ENCODE measurements at places on chromosomes 2 and 18.

DNA sequence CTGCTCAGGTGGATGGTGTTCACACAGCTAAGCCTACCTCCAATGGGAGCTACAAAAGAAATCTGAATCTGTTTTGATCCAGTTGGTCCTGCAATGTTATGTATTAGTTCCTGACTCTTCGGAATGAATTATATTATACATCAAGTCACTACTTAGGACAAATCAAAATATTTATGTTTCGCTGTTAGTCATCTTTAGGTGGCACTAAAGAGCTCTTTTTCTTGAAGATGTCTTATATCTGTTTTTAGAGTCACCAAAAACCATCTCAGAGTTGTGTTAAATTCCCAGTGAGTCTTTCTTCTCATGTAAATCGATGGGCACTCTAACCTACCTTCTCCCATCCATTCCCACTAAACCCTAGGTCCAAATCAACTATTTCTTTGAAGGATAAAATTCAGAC, 2.2 kb downstream of the DNER start:
- DNase-seq = no peak

- no peak for DNase-seq
These were observed 268.9 kb upstream of the CCDC68 start for GRCh38 chr18:55228191-55228590.

GRCh38 chr18:8942021-8942908, 160.2 kb upstream of the NDUFV2 start:
- no peak for DNase-seq

GRCh38 chr2:63268946-63269345, 218.3 kb downstream of the OTX1 start:
- no peak for DNase-seq

DNA sequence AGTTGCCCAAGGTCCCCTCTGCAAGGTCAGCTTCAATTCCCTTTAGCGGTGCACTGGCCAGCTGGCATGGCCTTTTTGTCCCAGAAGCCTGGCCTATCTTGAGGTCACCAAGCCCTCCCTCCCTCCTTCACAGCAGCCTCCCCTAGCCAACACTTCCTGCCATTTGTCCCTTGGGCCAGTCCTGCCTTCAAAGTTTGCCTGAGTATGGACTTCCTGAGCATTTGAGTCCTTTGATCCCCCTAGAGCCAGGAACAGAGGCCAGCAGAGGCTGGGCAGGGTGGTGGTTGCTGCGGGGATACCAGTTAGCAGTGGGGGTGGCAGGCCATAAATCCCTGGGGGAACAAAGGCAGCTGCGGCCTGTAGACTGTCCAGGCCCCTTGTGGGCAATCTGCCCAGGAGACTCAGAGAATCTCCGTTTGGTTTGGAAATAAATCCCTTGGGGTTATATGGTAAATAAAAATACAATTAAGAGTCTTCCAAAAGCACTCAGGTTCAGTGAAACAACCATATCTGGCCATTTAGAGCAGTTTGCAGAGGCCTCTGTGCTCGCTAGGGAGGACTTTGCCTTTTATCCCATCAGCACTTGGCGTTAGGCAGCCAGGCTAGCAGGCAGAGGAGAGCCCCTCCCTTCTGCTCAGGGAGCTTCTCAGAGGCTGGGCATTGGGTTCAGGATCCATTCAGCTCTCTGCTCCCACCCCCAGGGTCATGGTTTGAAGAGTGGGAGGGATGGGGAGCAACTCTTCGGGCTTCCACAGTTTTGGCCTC, 3.1 kb upstream of the HES6 start:
- DNase-seq = no peak

DNA sequence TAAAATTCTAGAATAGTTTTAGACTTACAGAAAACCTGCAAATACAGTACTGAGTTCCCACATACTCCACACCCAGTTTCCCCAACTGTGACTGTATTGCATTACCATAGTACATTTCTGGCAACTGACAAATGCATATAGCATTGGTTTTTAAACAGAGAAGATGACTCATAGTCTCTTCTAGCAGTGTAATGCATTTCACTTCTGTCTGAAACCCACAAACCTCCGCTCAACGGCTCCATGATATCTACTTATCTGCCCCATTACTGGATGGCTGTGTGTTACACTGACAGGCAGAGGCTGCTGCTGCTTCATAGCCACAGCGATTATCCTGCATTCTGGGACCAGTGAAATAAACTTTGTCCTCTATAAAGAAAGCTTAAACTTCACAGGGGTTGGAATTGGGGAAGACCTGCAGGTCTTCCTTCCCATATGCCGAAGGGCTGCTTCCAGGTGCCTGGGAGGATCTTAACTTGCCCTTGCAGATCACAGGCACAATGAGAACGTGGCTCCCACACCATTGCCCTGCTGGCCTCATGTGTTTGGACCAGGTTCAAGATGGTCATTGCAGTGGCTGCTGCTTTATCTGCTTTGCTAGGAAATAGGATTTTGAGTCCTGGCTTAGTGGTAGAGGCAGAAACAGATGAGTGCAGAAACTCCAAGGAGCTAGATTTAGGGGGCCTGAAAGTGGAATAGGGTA, 742.6 kb upstream of the HS6ST1 start:
- DNase-seq = no peak

DNA sequence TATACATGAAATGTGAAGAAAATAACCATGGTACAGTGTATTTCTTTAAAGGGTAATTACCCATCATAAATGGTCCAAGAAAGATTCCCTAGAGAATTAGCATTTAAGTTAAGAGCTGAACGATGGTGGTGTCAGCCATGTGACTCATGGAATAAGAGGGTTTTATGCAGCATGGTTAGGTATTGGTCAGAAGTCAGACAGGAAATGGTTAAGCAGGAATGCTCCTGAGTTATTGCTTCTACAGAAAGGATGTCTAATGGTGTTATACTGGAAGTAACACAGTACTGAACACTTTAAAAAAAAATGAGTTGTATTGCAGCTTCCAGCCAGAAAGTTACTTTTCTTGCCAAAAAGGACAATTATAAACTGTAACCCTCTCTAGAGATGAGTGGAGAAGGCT, 72.7 kb upstream of the UBE2E3 start:
- no peak for DNase-seq

DNA sequence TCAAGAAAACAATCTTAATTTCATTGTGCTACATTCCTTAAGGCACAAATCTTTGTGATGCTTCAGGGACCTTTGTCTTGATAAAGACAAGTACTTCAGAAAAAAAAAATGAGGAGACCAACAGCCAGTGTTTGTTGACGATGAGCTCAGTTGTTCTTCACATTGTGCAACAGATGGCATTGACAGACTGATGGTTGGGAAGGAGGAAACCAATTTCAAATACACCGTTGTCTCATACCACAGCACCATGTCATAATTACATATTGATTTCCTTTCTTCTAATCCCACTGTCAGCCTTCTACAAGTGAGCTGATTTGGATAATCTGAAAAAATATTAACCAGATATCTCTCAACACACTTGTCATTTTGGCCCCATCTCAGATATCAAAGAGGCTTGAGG, 53.7 kb upstream of the GRB14 start:
- DNase-seq = no peak

DNA sequence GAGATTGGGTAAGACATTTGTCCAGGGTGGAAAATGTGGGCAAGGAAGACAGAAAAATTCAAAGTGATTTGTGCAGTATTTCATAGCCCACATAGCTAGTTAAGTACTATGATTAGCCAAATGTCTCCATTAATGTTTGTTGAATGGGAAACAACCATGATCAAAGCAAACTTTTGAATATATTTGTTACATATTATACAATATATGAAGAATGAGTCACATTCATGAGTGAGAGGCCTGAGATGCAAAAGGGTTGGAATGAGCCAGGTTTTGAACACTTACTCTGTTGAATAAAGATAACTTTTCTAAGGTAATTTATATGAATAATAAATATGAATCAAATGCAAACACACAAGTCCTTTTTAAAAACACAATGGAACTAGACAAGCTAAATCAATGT, 984.5 kb upstream of the CDH2 start:
- no peak for DNase-seq
